Suppressor macrophage treated with lipopolysaccharide for 1 hour (primary cell): ENCODE measurements at places on chromosomes 12 and 14.

DNA sequence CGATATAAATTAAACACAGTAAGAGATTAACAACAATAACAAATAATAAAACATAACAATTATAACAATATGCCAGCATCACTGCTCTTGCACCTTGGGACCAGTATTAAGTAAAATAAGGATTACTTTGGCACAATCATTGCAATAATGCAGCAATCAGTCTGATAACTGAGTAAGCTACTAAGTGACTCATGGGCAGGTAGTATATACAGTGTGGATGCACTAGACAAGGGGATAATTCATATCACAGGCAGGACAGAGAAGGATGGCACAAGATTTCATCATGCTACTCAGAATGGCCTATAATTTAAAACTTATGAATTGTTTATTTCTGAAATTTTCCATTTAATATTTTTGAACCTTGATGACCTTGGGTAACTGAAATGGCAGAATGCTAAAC lies 290.7 kb downstream of the ALG10B start:
- no peak for DNase-seq

DNA sequence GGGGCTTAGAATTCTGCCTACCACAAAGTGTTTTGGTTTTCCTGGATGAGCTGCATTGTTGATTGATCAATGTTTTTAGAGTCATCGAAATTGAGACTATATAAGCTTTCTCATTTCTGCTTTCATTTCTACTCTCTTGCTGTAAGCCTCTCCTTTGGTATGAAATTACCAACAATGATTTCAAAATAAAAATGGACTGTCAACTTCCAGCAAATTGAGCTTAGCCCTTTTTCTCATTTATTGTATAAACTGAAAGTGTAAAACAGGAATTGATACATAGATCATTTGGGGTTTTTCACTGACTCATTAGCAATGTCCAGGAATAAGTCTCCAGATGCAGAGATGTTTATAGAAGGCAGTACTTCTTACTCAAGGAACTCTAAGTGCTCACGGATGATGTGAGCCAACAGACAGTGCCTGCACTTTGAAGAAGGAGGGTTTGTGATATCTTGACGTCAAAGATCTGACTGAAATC lies 20.0 kb upstream of the PCNX1 start:
- DNase-seq, result peak; percentile 94

DNA sequence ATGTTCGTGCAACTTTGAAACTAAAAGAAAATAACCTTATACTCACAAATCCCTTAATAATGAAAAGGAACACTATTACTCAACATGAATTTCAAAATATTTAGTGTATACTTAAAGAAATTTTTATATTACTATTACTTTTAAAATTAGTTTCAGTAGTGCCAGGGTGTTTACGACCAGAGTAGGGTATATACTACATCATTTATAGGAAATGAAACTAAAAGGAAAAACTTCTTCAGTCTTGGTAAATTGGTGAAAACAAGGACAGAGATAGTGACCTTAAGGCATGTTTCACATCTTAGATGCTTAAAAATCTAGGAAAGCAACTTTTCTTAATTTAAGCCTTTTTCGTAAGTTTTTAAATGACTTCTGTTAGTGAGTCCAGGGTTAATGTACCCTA lies 4.5 kb downstream of the USP15 start:
- DNase-seq, result peak; percentile 91

DNA sequence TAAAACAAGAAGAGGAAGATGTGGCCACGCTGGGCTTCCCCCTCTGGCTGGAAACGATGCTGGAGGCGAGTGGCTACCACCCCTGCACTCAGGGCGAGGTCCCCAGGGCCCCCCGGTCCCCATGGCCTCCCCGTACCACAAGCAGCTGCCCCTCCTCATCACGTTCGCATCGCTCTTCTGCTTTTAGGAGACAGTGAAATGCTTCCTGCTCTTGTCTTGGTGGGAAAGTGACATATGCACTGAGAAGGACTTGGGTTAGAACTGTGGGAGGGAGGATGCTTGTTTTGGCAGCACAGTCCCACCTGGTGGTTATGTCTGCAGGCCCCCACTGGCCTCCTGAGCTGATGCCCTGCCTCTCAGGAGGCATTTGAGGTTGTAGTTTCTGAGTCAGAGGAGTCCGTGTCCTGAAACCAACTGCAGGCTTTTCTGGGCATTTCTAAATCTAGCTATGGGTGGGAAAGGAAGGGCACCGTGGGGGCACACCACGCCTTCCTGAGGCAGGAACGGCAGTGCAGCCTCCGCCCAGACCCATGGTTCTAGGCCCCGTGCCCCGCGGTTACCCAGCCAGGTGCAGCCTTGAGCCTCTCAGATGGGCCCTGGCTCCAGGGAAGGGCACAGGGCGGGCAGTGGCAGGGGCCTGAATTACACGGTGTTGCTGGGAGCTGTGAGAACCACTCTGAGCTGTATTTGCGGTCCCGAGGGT lies 139.3 kb downstream of the ADGRD1 start:
- DNase-seq, result peak; percentile 62

GRCh38 chr14:65072937-65073336 lies 29.4 kb downstream of the MAX start:
- DNase-seq, result no peak

DNA sequence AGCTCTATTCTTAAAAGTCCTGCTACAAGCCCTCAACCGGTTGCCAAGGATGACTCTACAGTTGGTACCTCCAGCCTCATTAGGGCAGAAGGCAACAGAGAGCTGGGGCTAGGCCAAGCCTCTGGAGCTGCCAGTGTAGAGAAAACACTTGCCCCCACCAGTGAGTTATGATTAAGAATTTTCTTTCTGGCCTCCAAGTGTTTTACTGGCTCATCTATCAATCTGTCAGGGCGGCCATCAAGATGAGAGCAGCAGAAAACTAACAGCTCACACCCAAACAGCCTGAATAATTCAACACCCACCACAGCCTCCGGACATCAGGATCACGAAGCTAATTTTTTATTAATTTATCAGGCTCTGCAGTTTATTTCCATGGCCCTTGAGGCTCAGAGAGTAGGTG lies 40.7 kb upstream of the CMKLR1 start:
- DNase-seq, result no peak

GRCh38 chr12:65876898-65877721 lies 52.8 kb downstream of the HMGA2 start:
- DNase-seq, result no peak

DNA sequence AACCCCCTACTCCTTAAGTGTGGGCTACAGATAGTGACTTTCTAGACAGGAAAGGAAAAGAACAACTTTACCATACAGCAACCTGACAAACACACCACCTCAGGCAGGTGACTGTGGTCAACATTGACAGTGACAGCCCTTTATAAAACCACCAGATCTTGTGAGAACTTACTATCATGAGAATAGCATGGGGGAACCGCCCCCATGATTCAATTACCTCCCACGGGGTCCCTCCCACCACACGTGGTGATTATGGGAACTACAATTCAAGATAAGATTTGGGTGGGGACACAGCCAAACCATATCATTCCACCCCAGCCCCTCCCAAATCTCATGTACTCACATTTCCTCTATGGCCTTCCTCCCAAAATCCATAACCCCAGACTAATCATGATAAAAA lies 16.3 kb downstream of the OR10P1 start:
- no peak for DNase-seq

DNA sequence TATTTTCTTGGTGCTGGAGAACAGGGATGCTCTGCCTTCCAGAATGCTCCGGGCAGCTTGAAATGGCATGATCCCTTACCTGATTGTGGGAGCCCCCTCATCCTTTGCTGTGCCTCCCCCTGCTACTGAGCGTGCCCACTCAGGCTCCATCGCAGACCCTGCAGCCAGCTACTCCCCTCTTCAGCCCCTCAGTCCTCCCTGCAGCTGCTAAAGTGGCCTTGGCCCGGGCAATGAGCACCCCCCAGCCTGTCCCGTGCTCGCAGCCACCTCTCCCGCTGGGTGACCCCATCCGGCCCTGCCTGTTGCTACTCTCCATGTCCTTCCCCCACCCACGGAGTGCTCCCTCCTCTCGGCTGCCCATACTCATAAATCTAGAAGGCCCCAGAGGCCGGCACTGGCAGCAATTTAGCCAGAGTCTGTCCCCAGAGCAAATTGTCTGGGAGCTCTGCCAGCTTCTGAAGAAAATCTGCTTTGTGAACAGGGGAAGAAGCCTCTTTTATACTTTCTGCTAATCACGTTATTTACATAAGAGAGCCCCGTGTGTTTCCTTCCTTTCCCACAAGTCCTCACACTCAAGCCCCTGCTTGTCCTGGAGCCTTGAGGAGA lies 143.7 kb upstream of the FRMD6 start:
- DNase-seq, result no peak

DNA sequence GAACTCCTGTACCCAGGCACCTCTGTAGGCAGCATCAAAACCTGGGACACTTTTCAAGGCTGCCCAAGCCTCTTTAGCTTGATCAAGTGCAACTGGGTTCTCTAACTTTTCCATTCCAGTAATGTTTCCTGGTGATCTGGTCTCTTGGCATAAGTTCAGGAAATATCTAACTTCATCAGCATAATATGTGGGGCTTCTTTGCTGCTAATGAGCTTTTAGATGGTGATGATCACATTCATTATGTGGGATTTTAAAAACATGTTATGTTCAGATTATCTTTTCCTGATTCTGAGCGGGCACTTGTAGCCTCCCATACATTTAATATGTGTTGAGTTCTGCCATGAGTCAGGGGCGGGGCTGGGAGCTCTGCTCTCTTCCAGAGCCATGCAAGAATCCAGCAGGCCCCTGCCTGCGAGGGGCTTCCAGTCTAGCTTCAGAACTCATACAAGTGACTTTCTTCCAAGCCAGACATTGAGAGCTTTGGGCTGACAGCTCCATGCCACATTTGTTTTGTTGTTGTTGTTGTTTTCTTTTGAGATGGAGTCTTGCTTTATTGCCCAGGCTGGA lies 39.5 kb upstream of the RIN3 start:
- DNase-seq, result no peak

GRCh38 chr12:15232959-15233358 lies 11.7 kb upstream of the RERG start:
- no peak for DNase-seq

DNA sequence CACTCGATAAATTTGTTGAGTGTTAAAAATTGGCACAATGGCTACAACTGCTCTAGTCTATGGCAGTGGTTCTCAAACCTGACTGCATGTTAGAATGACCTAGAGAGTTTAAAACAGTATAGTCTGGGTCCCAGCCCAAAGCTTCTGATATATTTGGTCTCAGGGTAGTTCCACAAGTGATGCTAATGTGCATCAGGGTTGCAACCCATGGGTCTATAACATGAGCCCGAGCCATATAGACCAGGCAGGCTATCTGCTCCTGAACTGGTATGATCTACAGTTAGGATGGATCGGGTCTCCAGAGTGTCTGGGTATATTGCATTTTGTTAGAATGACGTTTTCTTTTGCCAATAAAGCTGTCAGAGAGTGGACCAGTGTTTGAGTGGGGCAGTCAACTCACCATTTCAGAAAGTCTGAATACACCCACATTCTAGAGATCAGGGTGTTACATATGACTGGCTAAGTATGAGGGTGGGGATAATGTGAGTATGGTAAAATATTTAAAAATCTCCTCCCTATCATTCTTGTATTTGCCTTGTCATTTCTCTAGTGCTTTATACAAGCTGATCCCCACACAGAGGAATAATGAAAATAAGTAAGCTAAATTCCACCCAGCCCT lies 80.9 kb downstream of the FRMD6 start:
- no peak for DNase-seq

DNA sequence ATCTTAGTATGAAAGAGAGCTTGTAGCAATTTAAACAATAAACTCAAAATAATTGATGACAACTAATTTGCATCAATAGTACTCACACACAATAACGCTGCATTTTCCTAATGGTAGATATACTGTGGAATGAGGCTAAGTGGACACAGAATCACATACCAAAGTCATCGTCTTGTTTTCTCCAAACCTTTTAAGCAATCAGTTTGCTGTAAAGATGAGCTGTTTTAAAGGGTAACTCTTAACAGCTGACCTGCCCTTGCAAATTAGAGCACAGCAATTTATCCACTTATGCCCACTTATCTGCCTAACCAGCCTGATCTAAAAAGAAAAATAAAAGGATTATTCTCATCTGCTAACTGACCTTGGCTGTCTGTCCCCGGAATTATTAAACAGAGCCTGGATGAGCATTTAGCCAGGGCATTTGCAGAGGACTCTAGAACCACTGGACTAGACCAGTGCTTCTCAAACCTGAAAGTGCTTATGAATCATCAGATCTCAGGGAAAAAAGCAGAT lies 174.3 kb upstream of the BCL2L14 start:
- no peak for DNase-seq

- peak; percentile 78 for DNase-seq
Measured at GRCh38 chr14:89504602-89505313, 87.7 kb upstream of the FOXN3 start.

DNA sequence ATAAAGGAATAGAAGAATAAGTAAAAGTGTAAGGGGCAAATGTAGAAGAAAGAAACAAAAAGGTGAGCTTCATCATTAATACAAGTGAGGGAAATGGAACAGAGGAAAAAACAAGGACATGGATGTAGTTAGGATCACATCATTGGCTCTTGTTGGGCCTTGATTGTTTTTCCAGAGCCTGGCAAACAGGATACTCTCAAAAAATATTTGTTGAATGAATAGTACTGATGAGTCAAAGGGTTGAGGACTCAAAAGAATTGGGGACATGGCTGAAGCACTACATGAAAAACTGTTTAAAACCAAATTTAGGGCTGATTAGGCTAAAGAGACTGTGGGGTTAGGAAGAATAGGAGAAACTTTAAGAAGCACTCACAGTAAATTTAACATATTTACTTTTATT lies 11.4 kb upstream of the SRP54 start:
- no peak for DNase-seq

- no peak for DNase-seq
Measured at GRCh38 chr12:43858096-43858495, 22.2 kb downstream of the TMEM117 start.

DNA sequence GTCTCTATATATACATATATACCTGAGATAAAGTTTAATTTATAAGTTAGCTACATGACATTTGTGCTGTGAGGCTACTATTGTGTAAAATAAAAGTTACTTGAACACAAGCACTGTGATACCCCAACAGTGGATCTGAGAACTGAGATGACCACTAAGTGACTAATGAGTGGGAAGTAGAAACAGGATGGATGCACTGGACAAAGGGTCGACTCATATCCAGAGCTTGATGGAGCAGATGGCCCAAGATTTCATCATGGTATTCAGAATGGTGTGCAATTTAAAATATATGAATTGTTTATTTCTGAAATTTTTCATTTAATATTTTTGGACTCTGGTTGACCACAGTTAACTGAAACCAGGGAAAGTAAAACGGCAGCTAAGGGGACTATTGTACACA lies 908.6 kb upstream of the MDGA2 start:
- DNase-seq, result no peak

GRCh38 chr14:50020799-50021198 lies 95.6 kb downstream of the VCPKMT start:
- no peak for DNase-seq

- no peak for DNase-seq
Measured at GRCh38 chr14:75254901-75255584, 23.6 kb upstream of the FOS start.

DNA sequence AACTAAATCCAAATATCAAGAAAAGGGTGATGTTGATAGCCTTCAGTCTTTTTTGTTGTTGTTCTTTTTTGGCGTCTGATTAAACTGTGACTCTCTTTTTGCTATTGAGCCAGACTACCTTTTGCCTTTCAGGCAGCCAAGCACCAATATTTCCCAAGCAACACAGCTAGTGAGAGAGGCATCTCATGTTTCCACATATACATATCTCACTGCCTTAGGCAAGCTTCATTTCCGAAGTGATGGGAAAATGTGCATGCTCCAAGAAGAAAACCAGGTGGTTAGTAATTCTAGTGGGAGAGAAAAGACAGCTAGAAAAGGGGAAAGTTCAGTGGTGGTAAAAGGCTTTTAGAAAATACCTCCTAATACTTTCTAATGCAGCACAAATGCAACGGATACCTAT lies 277.7 kb downstream of the TMTC2 start:
- DNase-seq, result no peak
